Transverse colon (tissue), 4 donors: ENCODE measurements at places on chromosomes 7 and 10. TPM values are rescaled to one million over a fixed set of nuclear protein-coding genes. Genes with fewer than 3 reads are reported as not detected.
A peak's percentile ranks its signal among the peaks of the same experiment; 100 is the strongest.

DNA sequence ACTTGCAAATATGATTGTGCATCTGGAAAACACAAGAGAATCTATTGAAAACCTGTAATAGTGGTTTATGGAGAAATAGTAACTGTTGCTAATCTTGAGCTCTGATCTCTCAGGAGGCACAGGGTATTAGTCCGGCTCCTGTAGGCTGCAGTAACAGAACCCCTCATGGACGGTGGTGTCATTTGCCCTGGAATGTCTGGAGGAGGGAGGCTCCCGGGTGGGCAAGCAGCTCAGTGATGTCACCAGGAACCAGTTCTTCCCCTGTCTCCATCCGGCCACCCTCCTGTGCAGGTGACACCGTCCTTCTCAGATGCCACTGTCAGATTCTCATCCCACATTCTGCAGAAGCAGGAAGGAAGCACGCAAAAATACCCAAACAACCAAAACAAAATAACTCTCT, 29.3 kb downstream of the INPP5A start:
- no peaks in the 10 kb centered on the region for H3K27me3 ChIP-seq
- H3K4me1 ChIP-seq: peaks cover 12% of the 10 kb centered on the region
- no peak overlapping the region for H3K4me3 ChIP-seq
- H3K36me3 ChIP-seq: no peaks in the 10 kb centered on the region
- no peak for DNase-seq

DNA sequence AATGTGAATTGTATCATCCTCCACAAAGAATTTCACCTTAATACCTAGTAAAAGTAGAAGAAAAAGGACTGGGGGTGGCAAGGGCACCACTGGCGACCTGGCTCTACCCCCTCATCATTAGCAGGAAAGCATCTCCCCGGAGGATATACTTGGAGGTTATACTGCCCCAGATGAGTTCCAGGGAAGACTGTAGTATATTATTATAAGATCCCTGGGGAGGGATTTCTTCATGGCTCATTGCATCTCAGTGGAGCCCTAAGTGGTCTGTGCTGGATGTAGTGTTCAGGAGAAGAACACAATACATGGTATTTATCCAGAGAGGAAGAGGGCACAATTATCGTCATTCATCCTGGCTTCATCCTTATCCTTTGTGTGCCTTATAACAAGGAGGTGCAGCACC, 14.2 kb upstream of the DYNC1I1 start:
- no peak overlapping the region for H3K4me3 ChIP-seq
- DNase-seq: no peak
- no peaks in the 10 kb centered on the region for H3K36me3 ChIP-seq
- H3K4me1 ChIP-seq: no peaks in the 10 kb centered on the region

GRCh38 chr10:1310271-1310789, 254.1 kb downstream of the WDR37 start:
- no peak overlapping the region for H3K27ac ChIP-seq
- no peaks in the 10 kb centered on the region for H3K4me1 ChIP-seq
- no peaks in the 10 kb centered on the region for H3K27me3 ChIP-seq
- no peak overlapping the region for H3K4me3 ChIP-seq
- no peak for DNase-seq

DNA sequence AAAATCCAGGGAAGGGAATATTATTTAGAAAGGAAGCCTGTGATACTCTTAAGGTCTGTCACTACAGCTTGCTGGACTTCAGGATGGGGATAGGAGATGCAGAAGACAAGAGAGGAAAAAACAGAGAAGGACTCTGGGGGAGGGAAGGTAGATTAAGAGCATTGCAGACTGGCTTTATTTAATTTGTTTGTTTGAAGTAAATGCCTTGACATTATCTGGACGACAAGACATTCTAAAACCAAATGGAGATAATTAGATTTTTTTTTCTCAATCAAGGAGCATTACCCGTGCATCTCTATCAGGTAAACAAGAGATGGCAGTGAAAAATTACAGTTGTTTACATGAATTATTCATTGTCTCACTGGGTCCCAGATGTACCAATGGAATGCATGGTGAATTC, 24.3 kb downstream of the ACTA2 start:
- H3K27ac ChIP-seq: no peak overlapping the region
- no peak for DNase-seq
- H3K4me3 ChIP-seq: no peak overlapping the region
- H3K4me1 ChIP-seq: peaks cover 3% of the 10 kb centered on the region

DNA sequence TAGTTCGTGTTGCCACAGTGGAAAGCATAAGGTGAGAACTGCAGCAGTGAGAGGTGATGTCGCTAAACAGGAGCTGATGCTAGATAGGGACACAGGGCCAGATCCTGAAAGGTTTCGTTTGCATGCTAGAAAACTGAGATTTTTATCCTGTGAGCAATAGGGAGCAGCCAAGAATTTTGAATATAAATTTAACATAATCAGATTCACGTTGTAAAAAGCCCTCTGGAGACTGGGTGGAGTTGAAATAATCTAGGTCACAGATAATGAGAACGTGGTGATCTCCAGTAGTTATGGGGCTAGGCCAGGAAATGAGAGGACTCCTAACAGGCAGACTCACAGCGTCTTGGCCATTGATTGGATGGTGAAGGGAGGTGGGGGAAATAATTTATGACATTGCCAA, 92.1 kb upstream of the IMMP2L start:
- H3K4me1 ChIP-seq: no peaks in the 10 kb centered on the region
- H3K27me3 ChIP-seq: no peaks in the 10 kb centered on the region
- H3K27ac ChIP-seq: no peak overlapping the region

DNA sequence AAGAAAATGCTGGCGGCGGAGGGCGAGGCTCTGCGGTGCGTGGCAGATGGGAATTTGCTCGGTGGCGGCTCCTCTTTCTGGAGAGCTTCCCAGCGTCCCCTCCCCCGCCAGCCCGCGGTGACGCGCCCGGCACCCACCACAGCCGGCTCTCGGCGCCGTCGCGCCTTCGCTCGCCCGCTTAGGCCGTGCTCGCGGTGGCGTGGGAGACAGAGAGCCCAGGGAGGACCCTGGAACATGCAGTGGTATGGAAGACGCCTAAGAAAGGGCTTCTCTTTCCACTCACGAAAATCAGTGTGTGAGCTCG, 576 bp upstream of the CSGALNACT2 start:
- peaks cover 26% of the 10 kb centered on the region for H3K4me1 ChIP-seq
- H3K4me3 ChIP-seq: peak overlapping the region; percentile 97
- H3K27me3 ChIP-seq: no peaks in the 10 kb centered on the region
- H3K36me3 ChIP-seq: no peaks in the 10 kb centered on the region

DNA sequence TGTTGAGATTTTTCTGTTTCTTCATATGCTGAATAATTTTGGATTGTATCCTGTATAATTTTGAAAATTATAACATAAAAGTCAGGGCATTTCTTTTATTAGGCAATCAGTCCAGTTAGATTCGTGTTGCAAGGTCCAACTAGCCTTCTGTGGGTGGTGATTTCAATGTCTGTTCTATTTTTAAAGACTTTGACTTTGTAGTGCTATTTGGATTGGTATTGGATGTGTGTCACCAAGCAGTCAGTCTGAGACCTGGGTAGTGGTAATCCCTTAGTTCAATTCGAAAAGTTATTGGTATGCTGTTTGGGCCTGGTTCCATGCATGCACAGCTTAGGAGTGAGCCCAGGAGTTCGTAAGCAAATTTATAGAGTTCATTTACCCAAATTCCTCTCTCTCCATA, 82.2 kb downstream of the EPDR1 start:
- H3K27me3 ChIP-seq: no peaks in the 10 kb centered on the region
- no peaks in the 10 kb centered on the region for H3K4me1 ChIP-seq
- no peaks in the 10 kb centered on the region for H3K36me3 ChIP-seq
- no peak overlapping the region for H3K27ac ChIP-seq

GRCh38 chr7:36925207-36925606, 200.9 kb upstream of the AOAH start:
- H3K36me3 ChIP-seq: no peaks in the 10 kb centered on the region
- no peak overlapping the region for H3K27ac ChIP-seq

GRCh38 chr10:45819552-45819951, 27.7 kb downstream of the AGAP4 start:
- no peak overlapping the region for H3K4me3 ChIP-seq
- no peak for DNase-seq
- H3K27ac ChIP-seq: no peak overlapping the region

- no peak overlapping the region for H3K27ac ChIP-seq
- no peaks in the 10 kb centered on the region for H3K36me3 ChIP-seq
- H3K4me3 ChIP-seq: no peak overlapping the region
- H3K27me3 ChIP-seq: peaks cover 6% of the 10 kb centered on the region
- DNase-seq: no peak
Observed at GRCh38 chr10:117503244-117504205, 39.0 kb upstream of the EMX2 start.

- H3K27ac ChIP-seq: no peak overlapping the region
- no peak overlapping the region for H3K4me3 ChIP-seq
- no peaks in the 10 kb centered on the region for H3K4me1 ChIP-seq
- H3K36me3 ChIP-seq: no peaks in the 10 kb centered on the region
- DNase-seq: no peak
- H3K27me3 ChIP-seq: no peaks in the 10 kb centered on the region
Observed at GRCh38 chr10:131220601-131221171, 90.8 kb downstream of the TCERG1L start.

DNA sequence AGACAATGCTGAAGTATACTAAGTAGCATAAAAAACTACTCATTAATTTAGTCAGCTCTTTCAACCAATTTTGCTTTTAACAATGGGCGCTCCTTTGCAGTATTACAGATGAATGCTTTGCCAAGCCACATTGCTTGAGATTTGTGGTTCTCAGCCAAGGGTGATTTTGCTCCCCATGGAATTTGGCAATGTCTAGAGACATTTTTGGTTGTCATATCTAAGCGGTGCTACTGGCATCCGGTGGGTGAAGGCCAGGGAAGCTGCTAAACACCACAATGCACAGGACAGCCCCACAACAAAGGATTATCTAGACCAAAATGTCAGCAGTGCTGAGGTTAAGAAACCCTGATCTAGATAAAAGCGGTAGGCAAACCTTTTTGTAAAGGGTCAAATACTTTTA, 112.0 kb downstream of the UBE2H start:
- peaks cover 9% of the 10 kb centered on the region for H3K36me3 ChIP-seq
- no peak overlapping the region for H3K27ac ChIP-seq
- H3K4me3 ChIP-seq: no peak overlapping the region

DNA sequence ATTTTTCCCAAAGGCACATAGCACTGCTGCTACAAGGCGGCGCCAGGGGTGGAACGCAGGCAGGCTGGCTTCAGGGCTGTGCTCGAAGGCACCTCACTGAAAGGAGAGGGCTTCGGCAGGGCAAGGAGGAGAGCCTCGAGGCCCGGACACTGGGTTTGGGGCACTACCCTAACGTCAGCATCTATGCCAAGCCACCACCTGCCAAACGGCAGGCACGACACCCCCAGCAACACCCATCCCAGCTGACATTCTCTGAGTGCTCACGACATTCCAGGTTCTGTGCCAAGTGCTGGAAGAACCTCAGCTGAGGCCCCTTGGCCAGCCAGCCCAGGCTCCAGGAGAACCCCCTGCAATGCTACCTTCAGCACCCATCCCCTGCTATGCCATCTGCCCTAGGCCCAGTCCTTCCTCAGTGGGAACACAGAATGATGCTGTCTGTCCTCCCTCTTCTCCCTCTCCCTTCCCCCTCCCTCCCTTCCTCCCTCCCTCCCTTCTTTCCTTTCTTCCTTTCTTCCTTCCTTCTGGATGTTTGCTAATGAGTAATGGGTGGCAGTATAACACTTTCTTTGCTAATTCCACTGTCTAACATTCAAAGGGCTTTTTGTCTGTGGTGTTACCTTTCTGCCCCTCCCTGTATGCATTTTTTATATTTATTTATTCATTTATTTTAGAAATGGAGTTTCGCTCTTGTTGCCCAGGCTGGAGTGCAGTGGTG, 24.3 kb downstream of the ZCCHC24 start:
- H3K4me3 ChIP-seq: no peak overlapping the region
- H3K27me3 ChIP-seq: no peaks in the 10 kb centered on the region
- peaks cover 48% of the 10 kb centered on the region for H3K4me1 ChIP-seq
- no peak for DNase-seq
- no peak overlapping the region for H3K27ac ChIP-seq

DNA sequence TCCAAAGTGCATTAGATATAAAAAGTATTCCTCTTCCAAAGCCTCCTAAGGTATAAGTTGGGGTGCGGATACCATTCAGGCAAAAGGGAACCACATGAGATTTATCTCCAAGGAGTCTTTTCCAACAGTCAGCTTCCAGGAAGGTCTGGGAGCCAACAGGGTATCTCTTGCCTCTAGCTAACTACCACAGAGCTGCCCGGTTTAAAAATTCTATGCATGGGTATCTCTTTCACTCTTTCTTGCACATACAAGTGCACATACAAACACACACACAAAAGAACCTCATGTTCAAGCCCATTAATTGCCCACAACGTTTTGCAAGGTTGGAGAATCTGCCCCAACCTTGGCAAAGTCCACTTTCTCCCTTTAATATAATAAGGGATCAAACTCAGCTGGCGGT, 80.7 kb downstream of the CDK6 start:
- no peaks in the 10 kb centered on the region for H3K27me3 ChIP-seq
- H3K4me1 ChIP-seq: no peaks in the 10 kb centered on the region
- H3K27ac ChIP-seq: no peak overlapping the region
- DNase-seq: no peak
- no peak overlapping the region for H3K4me3 ChIP-seq

GRCh38 chr10:33600381-33600780, 265.9 kb upstream of the NRP1 start:
- no peaks in the 10 kb centered on the region for H3K36me3 ChIP-seq
- no peak overlapping the region for H3K4me3 ChIP-seq
- no peak overlapping the region for H3K27ac ChIP-seq
- no peaks in the 10 kb centered on the region for H3K27me3 ChIP-seq
- no peak for DNase-seq

DNA sequence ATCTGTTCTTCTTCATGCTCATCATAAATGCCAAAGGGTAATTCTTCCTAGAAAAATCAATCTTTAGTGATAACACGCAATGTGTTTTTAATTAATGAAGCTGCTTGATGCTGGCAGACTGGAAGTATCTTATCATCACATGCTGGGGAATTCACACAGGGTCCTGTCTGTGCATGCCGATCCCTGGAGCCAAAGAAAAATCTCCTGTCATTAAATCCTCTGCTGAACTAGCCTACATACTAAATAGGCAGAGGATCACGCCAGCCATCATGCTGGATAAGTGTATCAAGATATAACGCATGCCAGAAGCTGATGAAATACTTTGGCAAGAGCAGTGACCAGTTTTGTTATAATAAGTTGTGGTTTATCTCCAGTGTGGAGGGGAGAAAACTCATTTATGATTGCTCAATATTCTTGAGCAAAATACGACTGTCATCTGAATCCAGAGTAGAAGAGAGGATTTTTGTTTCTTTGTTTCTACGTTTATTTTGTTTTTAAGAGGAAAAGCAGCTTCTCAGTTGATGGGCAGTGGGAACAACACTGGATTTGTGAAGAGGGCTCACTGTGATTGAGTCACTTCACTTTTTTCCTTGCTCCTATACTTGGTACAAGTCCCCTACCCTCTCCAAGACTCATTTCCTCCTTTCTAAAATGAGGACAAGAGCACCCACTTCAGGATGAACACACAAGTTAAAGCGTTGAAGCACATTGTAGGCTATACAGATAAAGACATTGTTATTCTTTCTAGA, 649.1 kb downstream of the TNS3 start:
- H3K27me3 ChIP-seq: no peaks in the 10 kb centered on the region
- no peak overlapping the region for H3K4me3 ChIP-seq
- DNase-seq: no peak

The ENTPD1 gene
- 35.6 TPM for total RNA-seq

The SPDYE2B gene
- not detected for total RNA-seq

The C7orf33 gene
- not detected for total RNA-seq

The OGDHL gene
- 2.6 TPM for total RNA-seq

The GLI3 gene
- 6.0 TPM for total RNA-seq

The SMARCD3 gene
- 9.6 TPM for total RNA-seq
